ENCODE measurements at places on chromosomes 1 and 21.

DNA sequence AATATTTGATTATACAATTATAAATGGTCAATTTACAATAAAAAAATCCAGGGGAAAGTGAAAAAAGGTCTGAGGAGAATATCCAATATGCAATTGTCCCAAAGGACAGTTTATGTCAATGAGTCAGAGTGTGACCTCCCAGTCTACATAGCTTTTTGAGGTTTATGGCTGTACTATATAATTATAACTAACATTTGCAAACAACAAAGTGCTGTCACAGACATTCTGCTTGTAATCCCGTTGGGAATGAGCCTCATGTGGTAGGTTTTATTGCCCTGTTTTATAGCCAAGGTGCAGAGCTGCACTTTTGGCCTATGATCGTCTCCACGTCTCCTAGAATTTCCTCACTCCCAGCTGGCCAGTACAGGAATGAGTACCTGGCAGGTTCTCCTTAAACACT lies 103.8 kb downstream of the ADSS2 start:
- no peak for DNase-seq

DNA sequence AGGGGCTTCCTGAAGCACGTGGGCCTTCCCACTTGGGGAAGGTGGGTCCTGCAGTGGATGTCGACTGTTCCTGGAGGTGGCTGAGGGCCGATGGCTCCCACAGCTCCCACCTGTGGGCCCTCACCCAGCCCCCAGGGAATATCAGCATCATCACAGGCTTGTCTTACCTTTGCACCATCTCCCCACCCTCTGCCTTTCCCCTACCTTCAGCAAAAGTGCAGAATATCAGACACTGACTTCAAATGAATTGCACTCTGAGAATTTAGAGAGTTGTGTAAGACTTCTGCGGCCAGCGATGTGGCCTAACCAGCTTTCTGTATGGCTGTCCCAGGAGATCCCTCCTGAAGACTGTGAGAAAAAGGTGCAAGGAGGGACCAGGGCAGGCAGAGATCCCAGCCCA lies 105.4 kb downstream of the PRDM2 start:
- no peak for DNase-seq

DNA sequence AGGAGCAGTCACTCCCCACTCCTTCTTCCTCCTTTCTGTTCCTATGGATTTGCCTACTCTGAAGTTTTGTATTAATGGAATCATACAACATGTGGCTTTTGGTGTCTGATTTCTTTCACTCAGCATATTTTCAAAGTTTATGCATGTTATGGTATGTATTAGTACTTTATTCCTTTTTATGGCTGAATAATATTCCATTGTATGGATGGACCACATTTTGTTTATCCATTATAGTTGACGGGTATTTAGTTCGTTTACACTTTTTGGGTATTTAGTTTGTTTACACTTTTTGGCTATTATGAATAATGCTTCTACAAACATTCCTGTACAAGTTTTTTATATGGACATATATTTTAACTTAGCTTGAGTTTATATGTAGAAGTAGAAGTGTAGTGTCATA lies 113.1 kb downstream of the PCBP3 start:
- no peak for DNase-seq

GRCh38 chr1:167137332-167137781 lies 43.5 kb downstream of the STYXL2 start:
- no peak for DNase-seq

GRCh38 chr1:19645411-19646251 lies 1.5 kb downstream of the NBL1 start:
- peak; percentile 24 for DNase-seq

DNA sequence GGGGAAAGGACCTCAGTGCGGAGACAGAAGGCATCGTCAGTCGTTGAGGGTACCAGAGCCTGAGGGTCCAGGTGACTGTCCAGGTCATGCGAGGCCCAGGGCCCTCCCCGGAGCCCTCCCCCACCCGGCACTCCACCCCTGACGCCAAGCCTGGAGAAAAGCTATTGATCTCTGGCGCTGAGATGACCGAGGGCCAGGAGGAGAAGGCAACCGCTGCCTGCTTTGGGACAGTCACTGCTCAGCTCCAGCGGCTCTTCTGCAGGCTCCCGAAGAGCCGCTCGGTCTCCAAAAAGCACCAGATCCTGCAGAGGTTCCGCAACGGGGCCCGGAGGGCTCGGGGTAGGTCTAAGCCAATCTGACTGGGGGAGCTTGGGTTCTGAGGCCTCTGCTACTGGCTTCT lies 10.9 kb downstream of the RASSF5 start:
- no peak for DNase-seq

GRCh38 chr1:238141353-238141752 lies 250.6 kb upstream of the ZP4 start:
- DNase-seq: no peak

GRCh38 chr1:57309630-57310029 lies 114.2 kb downstream of the DAB1 start:
- DNase-seq: no peak

DNA sequence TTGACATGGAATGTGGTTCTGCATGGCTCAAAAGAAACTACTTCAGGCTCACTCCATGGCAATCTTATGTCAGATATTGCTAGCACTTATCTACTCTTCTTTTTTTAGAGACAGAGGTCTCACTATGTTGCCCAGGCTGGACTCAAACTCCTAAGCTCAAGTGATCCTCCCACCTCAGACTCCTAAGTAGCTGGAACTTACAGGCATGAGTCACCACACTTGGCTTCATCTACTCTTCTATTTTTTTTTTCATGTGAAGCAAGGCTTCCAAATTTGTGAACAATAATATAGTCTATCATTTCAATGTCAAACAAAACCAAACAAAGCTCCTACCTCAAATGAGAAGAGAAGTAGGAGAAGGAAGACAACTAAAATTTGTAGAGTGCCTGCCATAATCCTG lies 7.5 kb upstream of the PSEN2 start:
- no peak for DNase-seq

DNA sequence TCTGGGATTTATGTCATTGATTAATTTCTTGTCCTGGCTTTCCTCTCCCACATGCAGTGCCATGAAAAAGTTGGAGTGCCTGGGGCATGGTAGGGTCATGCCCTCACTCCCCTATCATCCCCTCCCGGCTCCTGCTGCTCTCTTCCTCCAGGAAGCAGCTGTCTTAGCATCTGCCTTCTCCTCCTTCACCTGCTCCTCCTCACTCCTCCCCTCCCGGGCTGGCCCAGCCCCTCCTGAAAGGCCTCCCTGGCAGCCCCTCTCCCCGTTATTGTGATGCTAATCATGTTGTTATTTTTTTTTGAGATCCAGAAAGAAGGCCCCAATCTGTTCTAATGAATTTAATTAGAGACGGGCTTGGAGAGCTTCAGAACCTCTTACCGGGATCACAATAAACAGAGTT lies 36.3 kb upstream of the NFASC start:
- DNase-seq: no peak

DNA sequence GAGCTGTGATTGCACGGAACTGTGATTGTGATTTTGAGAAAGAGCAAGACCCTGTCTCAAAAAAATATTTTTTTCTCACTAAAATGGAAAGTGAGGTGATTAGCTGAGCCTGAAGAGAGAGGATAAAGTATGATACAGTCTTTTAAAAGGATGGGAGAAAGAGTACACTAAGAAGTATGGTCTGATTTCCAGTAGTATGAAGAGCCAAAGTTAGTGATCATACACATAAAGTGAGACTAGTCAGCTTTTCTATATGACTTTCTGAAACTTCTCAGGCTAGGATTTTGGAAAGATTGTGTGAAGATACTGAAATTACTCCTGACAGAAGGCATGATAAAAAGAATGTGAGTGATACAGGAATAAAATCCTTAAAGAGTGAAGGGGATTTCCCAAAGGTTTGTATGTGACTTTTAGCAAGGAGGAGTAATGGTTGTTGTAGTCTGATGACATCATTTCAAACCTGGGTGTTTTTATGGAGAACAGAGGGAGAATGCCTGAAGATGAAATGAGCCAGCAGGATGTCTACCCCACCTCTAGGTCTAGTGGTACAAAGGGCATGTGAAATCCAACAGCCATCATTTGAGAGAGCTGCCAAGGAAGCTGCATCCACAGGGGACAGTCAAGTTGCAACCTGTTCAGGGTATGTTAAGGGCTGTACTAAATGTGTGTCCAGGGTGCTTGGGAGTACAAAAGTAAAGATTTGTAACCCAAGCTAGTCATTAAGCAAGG lies 157.7 kb downstream of the PIK3R3 start:
- no peak for DNase-seq

GRCh38 chr1:90948301-90948700 lies 73.5 kb downstream of the ZNF644 start:
- no peak for DNase-seq

- DNase-seq: no peak
Observed at GRCh38 chr1:197438010-197438790, 170.1 kb downstream of the CRB1 start.

DNA sequence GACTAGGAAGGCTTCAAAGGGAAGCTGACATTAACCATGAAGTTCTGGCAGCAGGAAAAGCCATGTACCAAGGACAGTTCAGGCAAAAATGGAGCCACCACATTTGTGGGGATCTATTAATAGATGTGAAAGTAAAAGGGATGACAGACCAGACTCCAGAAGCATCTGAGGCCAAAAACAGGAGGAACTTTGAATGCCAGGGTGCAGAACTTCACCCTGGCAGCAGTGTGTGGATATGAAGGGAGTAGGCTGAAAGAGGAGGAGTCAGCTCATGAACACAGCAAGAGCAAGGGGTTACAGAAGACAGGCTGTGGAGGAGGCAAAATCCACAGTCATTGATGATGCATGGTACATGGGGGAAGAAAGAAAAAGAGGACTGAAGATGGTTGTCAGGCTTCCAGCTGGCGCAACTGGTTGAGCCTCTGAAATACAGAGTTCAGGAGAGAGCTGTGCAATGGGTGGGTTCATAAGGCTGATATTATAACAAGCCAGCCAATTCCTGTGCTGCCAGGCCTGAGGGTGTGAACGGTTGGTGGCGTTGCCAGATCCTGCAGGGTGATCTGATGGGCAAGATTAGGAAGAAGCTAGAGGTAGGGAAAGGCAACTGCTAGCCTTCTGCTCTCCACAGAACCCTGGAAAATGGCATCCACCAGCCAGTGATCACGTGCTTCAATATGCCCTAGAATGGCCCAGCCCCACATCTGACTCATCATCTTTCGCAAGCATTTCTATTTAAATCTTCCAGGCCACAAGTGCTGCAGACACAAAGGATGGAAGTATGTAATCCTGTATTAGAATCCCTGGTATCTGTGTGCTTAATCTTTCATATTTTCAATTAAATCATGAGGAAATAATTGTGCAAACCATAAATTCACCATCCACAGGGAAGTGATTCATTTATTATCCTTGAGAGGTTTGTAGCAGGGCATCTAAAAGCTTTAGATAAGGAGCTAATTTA lies 81.9 kb downstream of the SLC25A24 start:
- no peak for DNase-seq

- DNase-seq: no peak
Observed at GRCh38 chr1:174112489-174113162, 46.7 kb upstream of the RABGAP1L start.

DNA sequence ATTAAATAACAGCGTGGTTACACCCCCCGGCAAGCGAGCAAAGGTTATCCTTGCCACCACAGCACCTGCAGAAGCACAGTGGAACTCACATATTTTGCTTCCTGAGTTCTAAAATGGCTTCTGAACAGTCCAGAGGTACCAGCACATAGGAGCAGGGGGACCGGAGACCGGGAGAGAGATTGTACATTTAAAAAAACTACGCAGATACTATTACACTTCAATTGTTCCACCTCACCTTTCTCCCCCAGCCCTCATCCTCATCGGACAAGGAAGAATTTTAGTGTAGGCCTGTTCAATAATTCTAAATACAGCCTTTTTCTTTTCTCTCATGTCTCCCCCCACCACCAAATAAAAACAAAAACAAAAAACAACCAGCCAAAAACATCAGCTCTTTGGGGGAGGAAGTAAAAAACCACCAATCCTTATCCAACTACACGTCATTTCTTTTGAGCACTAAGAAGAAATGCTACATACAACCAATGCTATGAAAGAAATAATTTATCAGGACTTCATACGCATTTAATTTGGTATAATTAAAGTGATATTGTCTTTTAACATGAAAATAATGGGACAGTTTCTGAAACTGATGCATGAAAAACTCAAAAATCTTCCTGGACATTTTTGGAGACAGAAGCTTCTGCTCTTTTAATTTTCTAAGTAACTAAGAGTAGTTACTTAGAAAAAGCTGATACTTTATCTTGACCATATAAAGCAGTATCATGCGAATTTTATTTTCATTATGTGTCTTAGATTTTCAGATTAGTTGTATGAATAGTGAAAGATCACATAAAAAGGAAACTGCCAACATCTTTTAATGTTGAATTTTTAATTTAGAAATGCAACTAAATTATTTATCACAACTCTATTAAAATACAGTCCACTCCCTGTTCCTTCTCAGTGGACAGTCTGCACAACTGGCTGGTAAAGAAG lies 9.1 kb downstream of the CDKN2C start:
- DNase-seq: no peak

DNA sequence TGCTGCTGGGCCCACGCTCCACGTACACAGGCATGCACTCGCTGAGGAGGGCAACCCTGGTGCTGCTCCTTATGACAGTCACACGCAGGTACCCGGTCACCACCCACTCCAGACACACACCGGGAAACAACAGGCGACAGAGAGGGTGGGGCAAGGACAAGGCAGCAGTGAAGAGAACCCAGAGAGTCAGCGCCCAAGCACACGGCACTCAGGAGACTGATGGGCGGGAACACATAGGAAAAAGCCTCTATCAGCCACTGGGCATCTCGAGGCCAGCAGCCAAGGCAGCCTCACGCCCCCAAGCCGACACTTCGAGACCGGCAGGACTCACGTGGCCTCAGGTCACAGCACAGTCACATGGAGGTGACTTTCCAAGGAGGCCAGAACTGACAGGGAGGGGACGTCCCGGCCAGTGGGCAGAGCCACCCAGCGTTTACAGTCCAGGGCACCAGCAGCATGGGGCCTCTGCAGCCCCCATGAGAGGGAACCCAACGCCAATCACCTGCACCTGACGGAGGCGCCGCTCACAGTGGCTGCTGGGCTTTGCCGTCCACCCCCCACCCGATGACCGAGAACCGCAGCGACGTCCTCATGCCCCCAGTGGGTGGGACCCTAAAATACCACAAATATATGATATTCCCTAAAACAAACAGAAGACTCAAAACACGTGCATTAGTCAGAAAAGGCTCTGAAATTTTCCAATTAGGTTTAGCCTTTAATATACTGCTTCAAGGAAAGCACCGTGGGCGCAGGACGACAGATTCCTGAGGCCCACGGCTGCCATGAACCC lies 19.7 kb downstream of the PTTG1IP start:
- DNase-seq: peak; percentile 67
